GM12878 (cell line): ENCODE measurements at places on chromosomes 12 and 14. TPM values are rescaled to one million over a fixed set of nuclear protein-coding genes. Genes with fewer than 3 reads are reported as not detected.

DNA sequence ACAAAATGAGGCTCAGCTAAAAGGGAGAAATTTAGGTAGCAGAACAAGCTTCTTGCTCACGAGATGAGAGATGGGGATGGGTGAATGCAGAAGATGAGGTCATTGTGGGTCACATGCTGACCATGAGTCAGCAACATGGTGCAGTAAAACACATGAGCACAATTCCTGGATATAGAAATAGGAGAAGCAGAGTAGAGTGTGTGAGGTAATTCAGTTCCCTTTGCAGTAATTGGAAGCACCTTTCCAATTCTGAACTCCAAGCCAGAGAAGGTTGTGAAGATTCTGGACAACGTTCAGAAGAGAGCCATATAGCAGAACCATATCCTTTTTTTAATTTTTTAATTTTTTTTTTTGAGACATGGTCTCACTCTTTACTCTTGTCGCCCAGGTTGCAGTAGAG is 62.0 kb upstream of the LMNTD1 start:
- DNase-seq, result no peak
- H3K4me1 ChIP-seq, result no peaks in the 10 kb centered on the region
- H3K36me3 ChIP-seq, result no peaks in the 10 kb centered on the region

GRCh38 chr12:49161092-49161795 is 27.6 kb downstream of the TUBA1A start:
- peak overlapping the region; percentile 62 for H3K27ac ChIP-seq
- DNase-seq, result no peak
- H3K4me1 ChIP-seq, result peaks cover 13% of the 10 kb centered on the region
- no peaks in the 10 kb centered on the region for H3K27me3 ChIP-seq
- peak overlapping the region; percentile 51; the same call in 1 of the 2 replicates for H3K4me3 ChIP-seq

- no peak for DNase-seq
- no peaks in the 10 kb centered on the region for H3K36me3 ChIP-seq
- H3K4me3 ChIP-seq, result no peak overlapping the region
- no peak overlapping the region for H3K27ac ChIP-seq
- H3K4me1 ChIP-seq, result no peaks in the 10 kb centered on the region
These were observed 831.1 kb downstream of the LRFN5 start for GRCh38 chr14:42437809-42438208.

Gene ZBTB42
- not detected in 2 replicates for polyA plus RNA-seq

Gene TEX22
- polyA plus RNA-seq, result 1.1 and 1.3 TPM in 2 replicates

Gene PCED1B
- 2.6 and 2.8 TPM in 2 replicates for polyA plus RNA-seq

Gene MYH7
- 0.05 TPM in 1 of 2 replicates, not detected in the other for polyA plus RNA-seq
